Stromal cell of bone marrow (primary cell): ENCODE measurements at places on chromosomes 4 and X.

DNA sequence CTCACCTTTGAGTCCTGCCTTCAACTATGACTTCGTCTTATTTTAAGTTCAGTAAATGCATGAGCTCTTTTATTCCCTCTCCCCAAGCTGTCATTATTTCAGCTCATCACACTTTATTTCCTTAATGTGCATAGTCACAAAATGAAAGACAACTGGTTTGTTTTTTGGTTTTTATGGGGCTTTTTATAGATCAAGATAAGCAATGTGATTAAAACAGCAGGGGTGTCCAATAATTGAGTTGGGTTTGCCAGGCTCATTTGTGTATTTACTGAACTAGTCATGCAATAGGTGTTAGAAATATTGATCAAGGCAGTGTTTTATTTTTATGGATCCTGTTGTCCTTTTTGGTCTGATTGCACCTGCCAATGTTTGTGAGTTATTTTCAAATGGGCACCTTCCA is 102.2 kb downstream of the FRMPD4 start:
- no peak for DNase-seq

GRCh38 chr4:87309625-87310024 is 13.1 kb downstream of the HSD17B13 start:
- DNase-seq, result peak; percentile 84

DNA sequence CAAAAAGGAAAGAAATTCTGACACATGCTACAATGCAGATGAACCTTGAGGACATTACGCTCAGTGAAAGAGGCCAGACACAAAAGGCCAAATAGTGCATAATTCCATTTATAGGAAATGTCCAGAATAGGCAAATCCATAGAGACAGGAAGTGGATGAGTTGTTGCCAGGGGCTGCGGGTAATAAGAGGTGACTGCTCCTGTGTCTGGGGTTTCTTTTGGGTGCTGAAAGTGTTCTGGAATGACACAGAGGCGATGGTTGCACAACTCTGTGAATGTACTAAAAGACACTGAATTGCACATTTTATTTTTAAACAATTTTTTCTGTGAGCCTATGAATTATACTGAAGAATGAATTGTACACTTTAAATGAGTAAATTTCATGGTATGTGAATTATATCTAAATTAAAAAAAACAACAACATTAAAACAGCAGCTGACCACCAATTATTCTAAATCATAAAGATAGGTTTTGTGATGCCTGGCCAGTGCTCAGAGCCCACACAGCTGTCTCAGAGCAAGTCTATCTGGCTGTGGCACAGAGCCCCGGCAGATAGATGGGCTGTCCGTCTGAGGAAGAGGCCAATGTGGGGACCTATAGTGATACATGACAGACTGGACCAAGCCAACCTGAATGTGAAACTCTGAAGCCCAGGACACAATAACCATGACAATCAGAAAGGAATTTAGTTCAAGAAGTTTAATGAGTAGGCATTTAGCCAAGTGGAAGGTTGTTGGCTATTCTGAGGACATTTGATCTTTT is 23.5 kb upstream of the IRAK1 start:
- DNase-seq, result peak; percentile 50

DNA sequence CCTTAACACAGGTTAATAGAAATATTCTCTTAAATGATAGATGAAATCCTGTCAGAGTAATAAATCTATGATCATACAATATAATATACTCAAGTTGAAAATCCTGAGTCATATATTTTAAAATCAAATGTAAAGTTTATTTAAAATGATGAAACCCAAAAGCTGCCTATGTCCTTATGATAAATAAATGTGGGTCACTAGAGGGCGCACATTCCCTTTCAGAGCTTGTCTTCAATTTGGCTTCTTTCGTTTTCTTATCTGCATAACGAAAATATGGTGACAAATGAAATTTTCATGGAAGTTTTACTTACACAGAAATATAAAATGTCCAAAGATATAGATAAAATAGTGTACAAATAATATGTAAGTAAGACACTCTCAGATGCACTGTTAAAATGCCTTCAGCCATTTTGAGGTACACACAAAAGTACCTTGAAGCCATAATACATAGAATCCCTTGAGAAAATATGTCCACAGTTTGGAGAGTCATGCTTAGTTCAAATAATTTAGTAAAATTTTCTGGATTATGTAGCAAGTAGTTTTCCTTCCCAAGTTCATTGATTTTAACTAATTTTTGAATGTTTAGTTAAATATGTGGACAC is 680.4 kb downstream of the DMD start:
- peak; percentile 9 for DNase-seq

DNA sequence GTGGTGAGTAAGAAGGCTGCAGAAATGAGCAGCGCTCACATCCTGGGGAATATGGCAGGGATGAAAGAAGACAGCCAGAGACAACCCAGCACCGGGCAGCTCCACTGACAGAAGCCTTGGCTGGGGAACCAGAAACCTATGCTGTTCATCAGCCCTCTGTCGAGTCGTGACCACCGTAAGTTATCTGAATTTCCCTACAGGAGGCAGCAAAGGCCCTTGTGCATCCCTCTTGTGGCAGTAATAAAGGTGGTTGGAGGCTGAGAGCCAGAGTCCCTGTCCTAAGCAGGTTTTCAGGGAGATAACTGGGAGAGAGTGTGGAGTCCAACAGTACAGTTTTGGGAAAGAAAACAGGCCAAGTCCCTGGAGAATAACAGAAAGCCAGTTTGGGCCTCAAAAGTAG is 194.0 kb upstream of the BOD1L1 start:
- DNase-seq, result no peak

DNA sequence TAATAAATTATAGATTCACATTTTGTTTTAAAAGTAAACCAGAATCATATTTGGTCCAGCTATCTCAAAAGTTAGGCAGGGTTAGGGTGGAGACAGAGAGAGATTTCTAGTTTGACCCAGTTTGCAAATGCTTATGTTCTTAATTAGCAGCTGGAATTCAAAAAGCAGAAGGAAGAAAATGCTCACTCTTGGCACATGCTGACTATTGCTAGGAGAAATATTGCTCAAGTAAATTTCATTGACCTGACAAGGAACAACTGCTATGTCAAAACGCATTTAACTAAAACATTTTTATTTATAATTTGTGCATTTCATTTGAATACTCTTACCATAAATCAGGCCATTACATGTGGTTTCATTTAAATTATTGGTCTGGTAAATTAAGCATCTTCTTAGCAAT is 131.8 kb downstream of the GLRA3 start:
- peak; percentile 32 for DNase-seq

GRCh38 chr4:145938618-145939440 is at the start of gene ZNF827:
ZNF827 (minus strand) TSS chr4:145938823; CDS start chr4:145938407, 416 bp downstream.
- peak; percentile 48 for DNase-seq

- no peak for DNase-seq
These were observed 19.4 kb upstream of the ARMCX1 start for GRCh38 chrX:101530944-101531343.
